ENCODE measurements at places on chromosomes 2 and 18.

GRCh38 chr18:23422751-23423418 lies 30.2 kb upstream of the RIOK3 start:
- no peak for DNase-seq

DNA sequence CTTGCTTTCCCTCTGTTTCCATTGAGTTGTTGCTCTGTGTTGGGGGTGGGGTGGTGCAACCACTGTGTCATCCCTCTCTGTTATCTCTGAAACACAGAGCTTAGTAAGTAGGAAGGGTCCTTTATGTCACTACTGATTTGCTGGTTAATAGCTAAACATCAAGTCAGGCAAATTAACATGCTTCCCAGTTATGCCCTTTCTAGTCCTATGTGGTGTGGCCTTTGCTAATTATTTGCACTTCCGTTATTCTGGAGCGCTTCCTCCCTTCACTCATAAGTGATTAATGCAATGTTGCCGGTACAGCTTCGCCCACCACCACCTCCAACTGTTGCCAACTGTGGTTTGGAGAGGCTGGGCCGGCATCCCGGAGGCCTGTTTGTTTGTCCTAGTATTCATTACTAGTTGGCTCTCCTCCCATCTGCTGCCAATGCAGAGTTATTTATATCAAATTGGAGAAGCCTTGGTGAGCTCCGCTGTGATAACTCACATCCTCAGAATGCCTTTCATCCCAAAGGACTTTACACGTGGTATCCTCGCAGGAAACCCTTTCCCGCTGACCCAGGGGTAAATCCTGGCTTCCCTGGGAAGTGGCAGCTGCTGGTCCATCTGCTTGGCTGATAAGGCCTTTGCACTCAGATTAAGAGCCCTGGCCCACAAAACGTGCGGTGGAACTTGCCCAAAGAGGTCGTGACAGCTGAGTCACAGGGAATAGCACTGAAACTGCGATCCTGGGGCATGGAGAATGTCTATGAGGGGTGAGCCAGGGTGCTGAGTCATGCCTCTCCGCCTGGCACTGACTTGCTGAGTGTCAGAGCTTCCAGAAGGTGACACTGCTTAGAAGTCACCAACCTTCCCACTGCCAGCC lies 72.0 kb upstream of the ZCCHC2 start:
- no peak for DNase-seq

DNA sequence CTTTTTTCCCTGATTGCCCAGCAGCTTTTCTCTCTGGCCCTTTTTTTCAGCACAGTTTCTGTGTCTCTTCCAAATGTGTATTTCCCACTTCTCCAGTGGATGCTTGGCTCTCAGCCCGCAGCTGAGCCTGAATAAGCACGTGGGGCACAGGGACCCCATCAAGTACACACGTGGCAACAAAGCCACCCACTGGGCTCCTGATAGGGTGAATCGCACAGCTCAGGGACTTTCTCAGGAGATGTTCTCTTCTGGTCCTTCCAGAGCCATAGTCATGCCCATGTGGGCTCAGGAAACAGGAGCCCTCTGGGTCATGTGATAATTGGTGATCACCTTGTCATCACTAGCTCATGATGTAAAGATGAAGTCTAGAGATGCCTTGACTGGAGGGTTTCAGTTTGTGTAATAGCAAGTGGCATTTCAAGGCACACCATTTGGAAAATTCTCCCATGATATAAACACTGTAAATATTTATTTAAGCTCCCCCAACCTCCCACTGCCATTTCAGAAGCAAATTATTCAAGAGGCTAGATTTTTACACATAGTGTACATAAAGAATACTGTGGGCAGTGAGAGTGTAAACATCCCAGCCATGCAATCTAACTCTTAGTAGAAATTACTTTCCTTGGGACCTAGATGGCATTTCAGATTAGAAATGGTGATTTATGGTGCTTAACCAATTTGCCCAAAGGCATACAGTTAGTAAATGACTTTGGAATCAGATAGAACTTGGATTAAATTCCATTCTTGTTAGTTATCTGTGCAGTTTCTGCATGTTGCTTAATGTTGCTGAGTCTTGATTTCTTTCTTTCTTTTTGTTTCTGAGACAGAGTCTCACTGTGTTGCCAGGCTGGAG lies 597.5 kb downstream of the SLC4A3 start:
- DNase-seq, result no peak

GRCh38 chr18:13480571-13481255 lies 245.6 kb downstream of the FAM210A start:
- no peak for DNase-seq

GRCh38 chr2:160242893-160243564 lies 43.0 kb upstream of the ITGB6 start:
- no peak for DNase-seq

DNA sequence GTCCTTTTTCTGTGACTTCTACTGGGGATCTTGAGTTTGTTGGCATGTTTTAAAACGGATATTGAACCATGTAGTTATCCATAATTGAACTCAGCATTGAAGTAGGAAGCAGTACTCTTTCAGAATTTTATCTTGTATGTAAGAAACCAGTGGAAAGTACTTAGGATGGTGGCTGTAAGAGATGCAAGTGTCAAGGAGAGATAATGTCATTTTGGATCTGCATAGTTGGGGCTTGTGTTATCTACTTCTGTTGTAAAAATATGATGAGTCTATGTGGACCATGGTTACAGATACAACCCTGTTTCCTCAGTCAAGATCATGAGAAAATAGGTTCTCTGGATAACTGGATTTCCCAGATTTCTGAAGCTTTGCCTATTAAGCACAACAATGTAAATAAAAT lies 113.7 kb downstream of the NAB1 start:
- no peak for DNase-seq

GRCh38 chr18:54020966-54021365 lies 203.5 kb downstream of the MBD2 start:
- no peak for DNase-seq
